Activated T-helper 1 cell treated with Interleukin-2 at 50 U/mL for 16 hours (primary cell): ENCODE measurements at places on chromosomes 5 and 9.

DNA sequence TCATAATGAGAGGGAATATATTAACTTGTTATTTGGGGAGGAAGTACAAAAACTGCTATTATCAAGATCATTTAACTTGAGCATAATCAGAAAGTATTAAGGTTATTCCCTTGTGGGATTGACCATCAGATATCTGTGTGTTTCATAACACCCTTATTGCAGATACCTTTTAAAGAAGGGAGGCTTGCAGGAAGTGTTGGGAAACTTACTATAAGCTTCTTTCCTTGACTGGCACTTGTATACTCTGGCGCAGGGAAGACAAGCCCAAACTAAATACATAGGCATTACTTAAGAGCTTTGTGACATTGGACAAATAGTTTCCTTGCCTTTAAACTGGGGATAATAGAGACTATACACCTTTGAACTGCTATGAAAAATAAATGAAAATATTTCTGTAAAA lies 50.9 kb downstream of the PIK3R1 start:
- no peak for DNase-seq

- DNase-seq: no peak
These were observed 349.7 kb downstream of the ICE1 start for GRCh38 chr5:5772202-5772601.

DNA sequence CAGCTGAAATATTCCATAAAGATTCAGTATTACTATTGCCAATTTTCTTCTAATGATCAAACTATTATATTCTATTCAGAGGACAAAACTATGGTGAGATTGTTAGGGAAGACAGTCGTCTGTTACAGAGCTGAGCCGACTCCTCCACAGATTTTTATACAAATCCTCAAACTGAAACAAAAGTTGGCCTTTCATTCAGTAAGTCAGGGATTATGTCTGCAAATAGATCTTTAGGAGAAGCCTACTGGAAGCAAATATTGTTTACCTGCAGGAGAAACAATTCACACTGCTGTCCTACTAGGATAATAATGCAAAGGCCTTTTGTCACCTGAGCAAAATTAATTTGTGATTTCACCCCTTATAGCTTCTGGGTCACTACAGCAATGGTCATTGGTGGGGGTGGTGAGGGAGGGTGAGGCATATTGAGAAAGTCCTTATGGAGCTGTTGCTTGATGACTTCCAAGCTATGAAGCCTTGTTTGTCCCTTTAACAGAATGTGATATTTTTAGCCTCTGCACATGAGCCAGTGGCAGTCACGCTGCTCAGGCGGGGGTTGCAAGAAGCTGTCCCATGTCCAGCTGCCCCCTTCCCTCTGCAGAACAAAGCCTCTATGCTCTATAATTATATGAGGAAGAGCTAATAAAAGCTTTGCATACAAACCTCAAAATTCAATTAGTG lies 200.5 kb upstream of the KLF9 start:
- no peak for DNase-seq

DNA sequence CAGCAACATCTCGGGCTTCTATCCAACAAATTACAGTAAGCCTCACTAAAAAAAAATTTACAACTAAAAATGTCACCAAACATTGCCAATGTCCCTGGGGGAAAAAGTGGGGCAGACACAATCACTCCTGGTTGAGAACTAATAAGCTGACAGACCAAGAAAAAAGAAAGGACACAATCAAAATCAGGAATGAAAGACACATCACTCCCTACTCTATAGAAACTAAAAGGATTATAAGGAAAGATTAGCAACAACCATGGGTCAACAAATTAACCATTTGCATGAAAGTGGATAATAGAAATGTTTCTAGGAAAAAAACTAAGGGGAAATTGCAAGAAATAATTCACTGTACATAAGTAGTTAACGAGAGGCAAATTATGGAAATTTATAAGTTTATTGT lies 53.4 kb downstream of the AGTPBP1 start:
- DNase-seq: no peak

- DNase-seq: no peak
These were observed 362.9 kb upstream of the TLE4 start for GRCh38 chr9:79208791-79209396.

GRCh38 chr9:91423785-91424402 lies at the start of gene NFIL3:
NFIL3 (minus strand) TSS chr9:91423832; CDS start chr9:91410734, 13,098 bp downstream.
- DNase-seq: peak; percentile 54
